ENCODE measurements at places on chromosomes 4 and X.

DNA sequence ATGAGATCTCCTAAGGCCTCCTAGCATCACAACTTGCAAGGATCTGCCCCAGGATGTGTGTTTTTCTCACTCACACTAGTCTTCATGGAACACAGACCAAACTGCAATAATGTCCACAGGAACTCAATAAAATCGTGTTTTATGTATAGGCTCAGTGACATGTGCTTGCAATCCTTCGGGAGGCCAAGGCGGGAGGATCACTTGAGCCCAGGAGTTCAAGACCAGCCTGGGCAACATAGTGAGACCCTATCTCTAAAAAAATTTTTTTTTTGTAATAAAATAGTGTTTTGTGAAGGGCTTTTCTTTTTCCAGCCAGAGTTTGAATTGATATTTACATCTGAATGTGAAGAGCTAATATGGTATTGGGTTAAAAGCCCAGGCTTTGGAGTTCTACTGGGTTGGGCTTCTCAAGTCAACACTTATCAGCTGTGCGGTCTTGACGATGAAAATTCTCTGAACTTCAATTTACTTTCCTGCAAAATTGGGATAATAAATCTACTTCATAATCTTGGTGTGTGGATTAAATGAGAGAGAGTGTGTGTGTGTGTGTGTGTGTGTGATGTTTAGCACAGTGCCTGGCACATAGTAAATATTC, 38.7 kb upstream of the SETD7 start:
- no peak for DNase-seq

DNA sequence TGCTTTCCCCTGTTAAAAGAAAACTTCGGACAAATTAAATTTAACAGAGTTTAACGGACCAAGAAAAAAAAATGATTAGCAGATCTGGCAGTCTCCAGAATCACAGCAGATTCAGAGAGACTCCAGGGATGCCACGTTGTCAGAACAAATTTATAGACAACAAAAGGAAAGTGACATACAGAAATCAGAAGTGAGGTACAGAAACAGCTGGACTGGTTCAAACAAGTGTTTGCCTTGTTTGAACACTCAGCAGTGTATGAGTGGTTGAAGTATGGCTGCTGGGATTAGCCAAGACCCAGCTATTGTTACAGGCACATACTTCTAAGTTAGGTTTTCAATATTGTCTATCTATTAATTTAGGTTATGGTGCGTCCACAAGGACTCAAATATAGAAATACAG, 19.1 kb downstream of the PIR start:
- DNase-seq: no peak

DNA sequence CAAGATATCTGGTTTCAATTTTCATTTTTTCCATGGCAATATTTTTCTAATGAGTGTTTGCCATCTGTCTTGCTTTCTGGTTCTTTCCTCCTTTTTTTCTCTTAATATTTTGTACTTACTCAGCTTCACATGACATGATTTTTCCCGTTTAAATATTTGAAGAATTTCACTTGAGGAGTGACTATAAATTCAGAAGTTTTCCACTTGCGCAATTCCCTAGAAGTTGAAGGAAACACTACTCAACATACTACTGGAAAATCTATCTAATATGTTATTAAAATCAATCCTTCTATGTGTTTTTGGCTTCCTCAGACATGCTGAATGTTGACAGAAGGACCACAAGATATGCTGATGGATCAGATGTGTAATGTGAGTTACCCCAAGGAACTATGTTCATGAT, 36.8 kb upstream of the BANK1 start:
- DNase-seq: no peak

DNA sequence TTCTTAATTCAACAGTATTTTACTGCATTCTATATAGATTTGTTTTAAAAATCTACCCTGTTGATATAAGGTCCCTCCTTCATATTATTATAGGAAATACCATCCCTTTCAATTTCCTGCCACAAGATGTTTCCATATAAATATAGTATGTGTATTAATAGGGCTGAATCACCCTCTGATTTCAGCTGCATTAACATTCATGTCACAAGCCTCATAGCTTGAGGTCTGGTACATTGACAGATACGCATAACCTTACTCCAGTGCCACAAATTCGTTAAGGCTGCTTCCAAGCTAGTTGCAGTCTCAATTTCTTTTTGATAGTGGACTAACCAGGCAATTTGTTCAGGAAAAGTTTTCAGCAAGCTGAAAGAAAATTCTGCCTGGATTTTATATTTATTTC, 128.4 kb downstream of the KLHL34 start:
- DNase-seq: no peak

DNA sequence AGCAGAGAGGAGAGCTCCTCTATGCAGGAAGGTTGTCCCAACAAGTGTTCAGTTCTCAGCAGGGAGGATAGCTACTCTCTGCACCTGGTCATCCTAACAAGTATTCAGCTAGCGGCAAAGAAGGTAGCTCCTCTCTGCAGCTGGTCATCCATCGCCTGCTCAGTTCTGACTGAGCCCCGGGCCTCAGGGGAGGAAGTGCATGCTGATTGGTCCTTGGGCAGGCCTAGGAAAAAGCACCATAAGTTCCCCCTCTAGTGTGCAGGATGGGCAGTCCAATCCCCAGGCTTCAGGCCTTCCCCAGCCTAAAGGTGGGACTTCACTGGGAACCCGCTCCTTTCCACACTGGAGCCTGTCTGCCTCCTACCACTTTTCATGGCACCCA, 4.4 kb upstream of the FBXW7 start:
- no peak for DNase-seq

- no peak for DNase-seq
Measured at GRCh38 chrX:65582450-65583082, 48.0 kb upstream of the LAS1L start.

DNA sequence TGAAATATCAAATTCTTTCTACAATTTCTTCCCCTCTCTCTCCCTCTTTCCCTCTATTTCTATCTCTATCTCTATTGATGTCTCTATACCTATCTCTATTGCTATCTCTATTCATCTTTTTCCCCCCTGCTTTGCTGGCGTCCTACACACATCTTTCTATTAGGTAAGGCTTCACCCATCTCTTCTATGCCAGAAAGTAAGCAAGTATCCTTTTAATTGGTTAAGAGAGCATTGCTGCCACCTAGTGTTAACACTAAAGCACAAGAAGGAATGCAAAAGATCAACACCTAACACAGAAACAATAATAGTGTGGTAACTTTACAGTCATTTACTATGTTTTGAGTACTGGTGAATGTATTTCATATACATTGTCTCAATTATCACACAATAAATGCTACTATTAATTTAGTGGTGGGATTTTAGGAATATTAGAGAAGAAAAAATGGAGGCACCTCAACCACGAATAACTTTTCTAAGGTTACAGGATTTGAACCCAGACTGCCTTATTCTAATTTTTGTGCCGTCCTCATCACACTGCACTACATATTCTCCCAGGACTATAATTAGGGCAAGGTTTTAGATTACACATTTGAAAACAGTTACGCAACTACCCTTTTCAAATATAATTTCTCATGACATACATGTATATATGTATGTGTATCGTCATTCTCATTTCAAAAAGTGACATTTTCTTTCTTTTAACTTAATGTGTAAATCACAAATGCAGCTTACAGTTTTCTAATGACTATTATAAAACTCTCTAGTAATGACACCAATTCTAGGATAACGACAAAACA, 3.7 kb upstream of the C4orf36 start:
- no peak for DNase-seq

DNA sequence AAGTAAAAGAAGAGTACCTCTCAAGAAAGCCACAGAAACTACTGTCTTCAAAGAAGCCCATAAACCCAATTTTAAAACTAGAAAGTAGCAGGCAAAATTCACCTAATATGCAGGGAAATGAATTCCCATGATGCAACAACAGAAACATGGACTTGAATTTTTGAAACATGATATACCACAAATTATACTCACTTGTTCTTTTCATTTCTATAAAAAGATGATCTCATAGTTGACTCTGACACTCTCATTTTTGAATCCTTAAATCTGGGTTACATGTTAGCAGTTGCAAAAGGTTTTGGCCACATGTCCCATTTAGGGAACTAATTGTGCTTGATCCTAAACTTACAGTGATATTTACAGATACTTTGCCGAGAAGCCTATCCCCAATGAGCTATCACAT, 1130.8 kb downstream of the FAT4 start:
- DNase-seq: no peak

DNA sequence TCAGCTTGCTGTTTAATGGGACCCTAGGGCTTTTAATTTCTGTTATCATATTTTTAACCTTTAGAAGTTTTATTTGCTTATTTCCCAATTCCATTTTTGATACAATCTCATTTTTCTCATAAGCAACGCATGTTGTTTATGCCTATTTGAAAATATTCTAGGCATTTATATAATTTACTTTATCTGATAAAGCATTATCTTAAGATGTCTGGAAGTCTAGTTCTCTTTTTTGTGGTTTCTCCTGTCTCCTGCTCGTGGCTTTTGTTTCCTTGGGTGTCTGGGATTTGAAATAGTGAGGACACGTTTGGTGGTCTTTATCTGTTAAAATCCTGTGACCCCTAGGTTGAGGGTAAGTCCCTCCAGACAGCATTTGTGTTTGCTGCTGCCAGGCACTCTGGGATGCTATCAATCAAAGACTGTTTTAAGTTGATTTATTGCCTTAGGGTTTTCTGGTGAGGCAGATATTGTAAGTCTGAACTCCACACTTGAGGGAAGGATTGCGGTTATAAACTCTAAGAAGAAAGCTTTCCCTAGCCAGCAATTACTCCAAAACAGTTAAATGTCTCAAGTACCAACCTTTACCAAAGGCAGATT, 208.0 kb downstream of the PRDM5 start:
- no peak for DNase-seq

DNA sequence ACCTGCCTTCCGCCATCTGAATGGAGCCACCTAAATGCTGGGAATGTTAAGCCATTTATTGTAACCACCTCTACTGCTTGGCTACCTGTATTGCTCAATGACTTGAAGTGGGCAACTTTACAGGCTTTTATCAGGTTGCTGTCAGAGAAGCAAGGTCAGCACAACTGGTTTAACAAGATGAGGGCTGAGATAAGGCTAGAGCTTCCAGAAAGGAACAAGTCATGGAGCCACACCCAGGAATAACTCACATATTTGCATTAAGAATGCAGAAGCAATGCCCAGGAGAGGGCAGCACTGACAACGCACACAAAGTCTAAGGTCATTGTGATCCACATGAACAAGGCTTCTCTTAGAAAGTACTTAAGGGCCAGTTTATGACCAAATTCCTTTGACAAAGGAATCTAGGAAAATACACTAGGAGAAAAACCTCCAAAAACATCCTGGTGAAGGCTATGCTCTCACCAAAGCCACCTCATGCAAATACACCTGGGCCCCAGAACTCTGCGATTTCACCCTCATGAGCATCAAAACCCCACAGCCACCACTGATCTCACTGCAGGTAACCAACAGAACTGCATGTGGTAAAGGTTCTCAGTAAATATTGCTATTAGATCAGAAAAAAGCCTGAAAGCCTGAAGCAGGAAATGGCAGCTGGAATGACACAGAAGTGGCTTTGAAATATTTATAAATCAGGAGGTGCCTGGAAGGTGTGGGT, 15.0 kb upstream of the STS start:
- DNase-seq: no peak

DNA sequence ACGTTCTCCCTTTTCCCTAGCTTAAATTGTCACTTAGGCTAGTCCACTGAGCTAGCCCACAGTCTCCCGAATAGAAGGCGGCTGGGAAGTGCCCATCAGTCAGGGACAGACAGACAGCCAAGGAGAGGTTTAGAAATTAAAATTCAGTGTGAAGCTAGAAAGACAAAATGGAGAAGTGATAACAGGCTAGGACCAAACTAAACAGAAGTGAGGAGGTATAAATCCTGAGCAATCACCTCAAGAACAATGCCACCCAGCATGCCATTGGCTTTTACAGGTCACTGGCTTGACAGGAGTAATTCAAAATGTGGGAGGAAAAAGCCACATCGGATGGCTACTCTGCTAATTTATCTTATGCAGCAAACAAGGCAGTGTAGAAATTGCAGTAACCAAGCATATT, 138.9 kb downstream of the MAPK10 start:
- DNase-seq: no peak

DNA sequence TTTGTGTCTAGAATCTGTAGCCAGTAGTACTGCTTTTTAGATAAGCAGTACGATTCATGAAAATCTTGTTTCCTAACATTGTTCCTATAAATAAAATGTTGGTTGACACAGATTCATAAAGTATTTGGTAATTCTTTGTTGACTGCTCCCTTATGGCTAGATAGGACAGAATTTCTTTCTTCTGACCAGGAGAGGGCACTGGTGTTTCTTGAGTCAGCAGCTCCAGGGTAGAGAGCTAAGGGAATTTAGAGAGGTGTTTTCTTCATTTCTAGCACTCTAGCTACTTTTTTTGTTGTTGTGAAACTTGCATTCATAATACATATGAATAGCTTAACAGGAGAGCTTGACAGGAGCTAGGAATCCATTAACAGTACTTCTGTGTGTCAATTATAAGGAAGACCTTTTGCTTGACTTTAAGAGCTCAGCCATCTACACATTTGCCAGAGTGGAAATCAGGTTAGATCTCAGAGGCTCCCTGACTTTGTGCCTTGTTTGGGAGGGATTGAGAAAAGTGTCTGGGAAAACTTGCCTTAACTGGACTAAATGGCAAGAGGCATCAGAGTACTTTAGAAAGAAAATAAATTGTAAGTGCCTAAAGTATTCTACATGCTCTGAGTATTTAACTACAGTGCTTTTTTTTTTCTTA, 756.1 kb downstream of the SH3BGRL start:
- no peak for DNase-seq

DNA sequence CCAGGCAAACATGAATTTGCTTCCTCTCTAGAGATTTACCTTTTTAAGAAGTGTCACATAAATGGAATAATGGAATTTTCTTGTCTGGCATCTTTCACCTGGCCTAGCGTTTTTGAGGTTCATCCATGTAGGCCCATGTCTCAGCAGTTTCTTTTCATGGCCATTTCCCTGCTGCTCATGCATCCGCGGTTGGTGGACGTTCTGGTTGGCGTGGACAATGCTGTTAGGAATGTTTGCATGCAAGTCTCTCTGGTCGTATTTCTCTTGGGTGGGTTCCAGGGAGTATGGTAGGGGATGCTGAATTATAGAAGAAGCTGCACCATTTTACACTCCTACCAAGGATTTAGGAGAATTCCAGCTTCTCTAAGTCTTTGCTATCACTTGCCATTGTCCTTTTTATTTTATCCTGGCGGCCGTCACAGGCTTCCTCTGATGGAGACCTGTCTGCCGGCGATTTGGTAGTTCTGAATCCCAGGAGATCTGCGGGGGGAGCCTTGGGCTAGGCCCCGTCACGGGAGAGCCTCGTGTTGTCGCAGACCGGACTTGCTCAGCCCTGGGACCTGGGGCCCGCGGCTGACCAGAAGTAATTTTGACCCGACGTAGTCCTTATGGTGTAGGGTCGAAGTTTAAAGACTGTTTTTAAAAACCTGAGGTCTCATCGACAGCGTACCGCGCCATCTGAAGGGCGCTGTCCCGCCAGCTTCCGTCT, 56.9 kb upstream of the TADA2B start:
- DNase-seq: peak; percentile 61

- no peak for DNase-seq
Measured at GRCh38 chrX:17380221-17380620, 5.2 kb downstream of the NHS start.

GRCh38 chrX:63718010-63718694, 66.9 kb downstream of the ARHGEF9 start:
- DNase-seq: no peak

GRCh38 chr4:168743601-168744000, 246.7 kb downstream of the PALLD start:
- no peak for DNase-seq

All from ovary (tissue), 10 donors.